CD4-positive, alpha-beta T cell treated with Interleukin-10 for 1 hour (primary cell): ENCODE measurements at places on chromosomes 12 and 14.

- DNase-seq, result no peak
Measured at GRCh38 chr12:124682425-124683151, 115.2 kb upstream of the NCOR2 start.

GRCh38 chr12:31620311-31620710, 29.4 kb upstream of the DENND5B start:
- DNase-seq, result no peak

DNA sequence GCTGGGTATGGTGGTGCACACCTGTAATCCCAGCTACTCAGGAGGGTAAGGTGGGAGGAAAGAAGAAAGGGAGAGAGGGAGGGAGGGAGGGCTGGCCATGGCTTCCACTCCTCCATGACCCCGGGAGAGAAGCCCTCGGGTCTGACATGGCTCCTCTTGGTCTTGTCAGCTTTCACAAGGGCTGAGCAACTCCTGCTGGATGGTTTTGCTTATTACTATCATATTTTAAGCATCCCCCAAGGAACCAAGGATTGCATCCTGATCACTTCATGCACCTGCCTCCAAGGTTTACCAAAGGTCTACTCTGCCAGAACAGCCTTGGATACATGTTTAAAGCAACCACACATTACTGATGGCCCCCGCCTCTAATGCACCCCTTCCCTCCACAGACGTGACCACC, 28.0 kb upstream of the NCOR2 start:
- no peak for DNase-seq

GRCh38 chr14:101502761-101503392, 58.4 kb upstream of the DIO3 start:
- no peak for DNase-seq

GRCh38 chr12:11746024-11746771, 96.7 kb downstream of the ETV6 start:
- DNase-seq, result no peak
